ENCODE measurements at places on chromosomes 3 and 15.
A peak's percentile ranks its signal among the peaks of the same experiment; 100 is the strongest.

GRCh38 chr3:167882057-167882667, 146.6 kb downstream of the SERPINI1 start:
- no peak for DNase-seq

- no peak for DNase-seq
Observed at GRCh38 chr3:151686257-151686656, 47.5 kb upstream of the AADACL2 start.

- DNase-seq, result no peak
Observed at GRCh38 chr3:16085884-16086608, 88.4 kb upstream of the GALNT15 start.

GRCh38 chr3:35194666-35195065, 444.7 kb upstream of the ARPP21 start:
- no peak for DNase-seq

GRCh38 chr15:85329561-85330422, 50.6 kb upstream of the AKAP13 start:
- DNase-seq, result no peak

DNA sequence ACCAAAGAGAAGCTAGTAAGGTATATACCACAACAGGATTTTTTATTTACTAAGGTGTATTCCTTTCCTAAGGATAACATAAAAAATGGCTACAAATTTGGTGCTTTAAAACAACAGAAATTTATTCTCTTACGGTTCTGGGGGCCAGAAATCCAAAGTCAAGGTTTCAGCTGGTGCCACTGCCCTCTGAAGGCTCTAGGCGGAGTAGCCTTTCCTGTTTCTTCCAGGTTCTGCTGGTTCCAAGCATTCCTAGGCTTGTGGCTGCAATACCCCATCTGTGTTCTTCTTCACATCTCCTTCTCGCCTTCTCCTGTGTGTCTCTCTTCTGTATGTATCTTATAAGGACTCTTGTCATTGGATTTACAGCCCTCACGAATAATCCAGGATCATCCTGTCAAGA, 549.9 kb downstream of the GRM7 start:
- no peak for DNase-seq

- no peak for DNase-seq
Observed at GRCh38 chr3:31724651-31725050, 191.9 kb downstream of the STT3B start.

DNA sequence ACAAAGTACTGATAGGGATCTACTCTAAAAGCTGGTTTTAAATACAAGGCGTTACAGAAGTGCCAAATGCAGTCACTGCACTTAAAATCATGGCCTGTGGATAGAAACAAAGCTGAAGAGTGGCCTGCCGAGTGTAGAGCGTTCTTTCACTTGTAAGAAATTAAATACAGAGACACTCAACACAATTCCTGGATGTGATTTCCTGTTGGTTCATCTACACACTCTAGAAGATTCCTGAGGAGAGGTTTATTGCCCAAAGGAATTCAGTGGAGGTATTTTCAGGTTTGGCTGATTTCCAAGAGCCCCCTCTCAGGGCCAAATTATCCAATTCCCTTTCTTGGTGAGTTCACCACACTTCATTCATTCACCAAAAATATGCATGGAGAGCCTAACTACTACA, 200.3 kb upstream of the IL12A start:
- no peak for DNase-seq

DNA sequence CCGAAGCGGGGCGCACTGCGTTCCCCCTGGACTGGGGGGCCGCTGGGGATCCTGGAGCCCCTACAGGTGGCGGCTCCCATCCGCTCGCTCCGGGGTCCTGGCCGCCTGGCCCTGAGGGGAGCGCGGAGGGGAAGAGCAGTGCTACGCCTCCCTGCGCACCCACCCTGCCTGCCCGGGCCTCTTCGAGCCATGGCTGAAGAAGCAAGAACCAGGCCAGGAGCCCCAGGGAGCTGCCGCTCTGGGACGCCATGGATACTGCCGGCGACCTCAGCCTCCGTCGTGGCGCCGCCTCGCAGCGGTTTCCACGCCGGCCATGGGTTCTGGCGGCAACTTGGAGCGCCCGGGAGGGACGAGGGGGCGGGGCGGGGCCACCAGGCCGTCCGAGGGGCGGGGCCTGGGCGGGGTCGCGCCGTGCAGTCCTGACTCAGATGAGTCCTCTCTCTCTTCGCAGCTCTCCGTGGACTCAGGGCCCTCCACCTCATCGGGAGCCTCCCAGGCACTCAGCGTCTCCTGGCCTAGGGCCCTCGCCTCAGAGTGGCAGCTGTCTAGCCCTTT, 50.9 kb downstream of the MYL3 start:
- peak; percentile 75 for DNase-seq

- no peak for DNase-seq
Observed at GRCh38 chr3:48505968-48506504, 2.1 kb upstream of the SHISA5 start.

- DNase-seq, result no peak
Observed at GRCh38 chr3:159861369-159861987, 127.2 kb upstream of the IL12A start.

DNA sequence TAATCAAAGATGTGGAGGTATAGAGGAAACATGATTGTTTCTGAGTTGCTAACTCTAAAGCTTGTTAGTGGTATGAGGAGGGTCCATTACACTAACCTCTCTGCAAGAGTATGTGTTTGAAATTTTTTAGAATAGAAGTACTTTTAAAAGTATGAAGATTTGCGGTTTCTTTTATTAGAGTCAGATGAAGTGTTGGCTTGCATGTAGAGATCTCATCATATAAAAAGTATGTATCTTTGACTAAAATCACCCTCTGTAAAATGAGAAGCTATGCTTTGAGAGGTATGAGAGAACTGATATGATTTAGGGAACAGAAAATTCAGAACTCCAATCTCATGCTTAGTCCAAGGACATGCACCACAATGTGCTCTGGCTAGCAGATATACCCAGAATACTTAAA, 140.4 kb upstream of the MBNL1 start:
- DNase-seq, result no peak

DNA sequence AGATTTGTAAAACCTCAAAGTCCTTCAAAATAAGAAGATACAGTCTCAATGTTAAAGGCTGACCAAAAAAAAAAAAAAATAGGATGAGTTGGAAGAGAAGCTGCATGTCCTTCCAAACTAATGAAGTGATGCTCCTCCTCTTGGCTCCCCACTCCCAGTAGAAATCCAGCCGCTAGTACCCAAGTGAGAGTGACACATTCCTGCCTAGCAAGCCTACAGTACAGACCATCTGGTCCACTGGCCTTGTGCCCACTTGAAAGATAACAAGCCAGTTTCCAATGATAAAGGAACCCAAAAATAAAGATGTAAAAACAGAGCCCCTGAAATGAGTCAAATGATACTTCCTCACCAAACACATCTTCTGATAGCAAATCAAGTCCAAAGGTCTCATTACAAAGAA, 258.7 kb upstream of the NSMCE3 start:
- DNase-seq, result no peak

GRCh38 chr15:63905558-63906265, 72.0 kb upstream of the HERC1 start:
- DNase-seq, result no peak

Measured in stimulated activated CD4-positive, alpha-beta T cell treated with anti-CD3 and anti-CD28 coated beads, Interleukin-12 subunit alpha, Interleukin-12 subunit beta, amount 100 ng/mL, for 48 hours (primary cell).